ENCODE measurements at places on chromosomes 4 and X.

DNA sequence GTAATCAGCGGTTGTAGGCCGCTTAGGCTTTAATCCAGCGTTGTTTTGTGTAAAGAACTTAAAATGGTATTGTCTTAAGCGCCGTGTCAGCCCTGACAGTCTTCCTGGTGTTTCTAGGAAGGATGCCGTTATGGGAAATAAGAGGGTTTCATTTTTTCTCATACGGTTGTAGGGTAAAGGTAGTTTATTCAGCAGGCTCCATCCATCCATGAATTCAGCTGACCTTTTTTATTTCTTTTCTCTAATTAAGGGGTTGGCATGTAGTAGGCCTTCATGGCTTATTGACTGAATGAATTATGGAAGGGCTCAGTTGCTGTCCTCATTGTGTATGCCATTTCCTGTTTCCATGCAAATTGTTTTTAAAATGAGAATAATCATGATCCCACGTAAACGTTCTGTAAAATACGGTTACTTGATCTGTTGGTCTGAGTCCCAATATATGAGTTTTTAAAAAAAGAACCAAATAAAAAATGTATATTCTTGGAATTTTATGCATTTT is 693 bp downstream of the OCIAD1 start:
- DNase-seq: no peak

DNA sequence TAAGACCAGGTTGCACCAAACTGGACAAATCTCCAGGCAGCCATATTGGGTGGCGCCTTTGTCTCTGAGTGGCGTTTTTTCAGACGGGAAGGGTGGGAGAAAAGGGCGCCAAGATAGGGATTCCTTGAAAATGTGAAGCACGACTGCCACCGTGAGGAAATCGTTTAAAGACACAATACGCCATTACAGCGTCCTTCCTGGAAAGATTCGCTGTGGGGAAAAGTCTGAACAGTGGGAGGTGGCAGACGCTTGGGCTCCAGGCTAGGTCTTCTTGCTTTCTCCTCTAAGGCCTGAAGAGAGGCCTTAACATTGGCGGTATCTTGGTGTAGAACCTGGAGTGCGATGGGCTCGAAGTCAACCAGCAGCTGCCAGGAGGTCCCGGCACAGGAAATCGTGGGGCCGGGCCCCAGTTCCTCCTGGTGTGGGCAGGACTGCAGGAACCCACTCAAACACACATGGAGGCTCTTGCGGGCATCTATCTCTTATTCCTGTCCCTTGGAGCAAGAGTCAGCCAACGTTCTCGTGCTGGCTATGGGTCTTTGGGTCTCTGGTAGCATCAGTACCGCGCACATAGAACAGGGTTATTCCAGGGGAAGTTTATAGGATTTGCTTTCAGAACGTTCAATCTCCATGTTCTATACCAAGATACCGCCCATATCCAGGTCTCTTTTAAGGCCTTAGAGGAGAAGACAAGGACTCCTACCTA is 208.8 kb downstream of the OR13H1 start:
- DNase-seq: no peak

- no peak for DNase-seq
Measured at GRCh38 chr4:37982736-37983135, 22.5 kb downstream of the PTTG2 start.

DNA sequence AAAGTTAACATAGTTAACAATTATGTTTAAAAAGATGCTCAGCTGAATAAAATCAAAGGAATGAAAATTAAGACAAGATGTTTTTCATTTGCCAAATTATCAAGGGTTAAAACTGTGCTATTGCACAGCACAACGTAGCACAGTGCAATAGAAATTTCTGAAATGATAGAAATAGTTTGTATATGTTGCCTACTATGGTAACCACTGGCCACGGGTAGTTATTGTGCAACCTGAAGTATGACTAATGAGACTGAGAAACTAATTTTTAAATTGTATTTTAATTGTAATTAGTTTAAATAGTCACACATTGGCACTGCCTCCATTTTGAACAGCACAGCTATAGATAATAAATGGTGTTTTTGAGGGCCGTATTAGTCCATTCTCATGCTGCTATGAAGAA is 343.1 kb upstream of the FAM241A start:
- no peak for DNase-seq

DNA sequence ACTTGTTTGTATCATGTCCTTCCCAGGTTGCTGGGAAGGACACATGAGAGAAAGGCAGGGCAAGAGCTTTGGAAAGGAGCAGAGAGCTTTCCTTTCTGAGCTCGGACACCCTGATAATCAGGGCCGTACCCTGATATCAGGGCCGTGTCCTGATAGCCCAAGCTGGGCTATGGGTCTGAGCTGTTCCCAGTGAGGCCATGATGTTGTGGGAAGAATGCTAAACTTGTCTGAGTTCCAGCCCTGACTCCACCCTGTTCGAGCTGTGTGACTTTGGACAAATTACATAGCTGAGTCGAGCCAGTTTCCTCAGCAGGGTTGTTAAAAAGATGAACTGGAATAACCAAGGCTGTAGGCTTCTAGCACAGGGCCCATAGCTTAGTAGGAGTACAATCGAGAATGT is 3.3 kb upstream of the CXCR3 start:
- DNase-seq: no peak
